Renal cortical epithelial cell (primary cell): ENCODE measurements at places on chromosomes 11 and 22.
A peak's percentile ranks its signal among the peaks of the same experiment; 100 is the strongest.

- DNase-seq = no peak
These were observed 18.1 kb upstream of the NCAM1 start for GRCh38 chr11:112942966-112943643.

DNA sequence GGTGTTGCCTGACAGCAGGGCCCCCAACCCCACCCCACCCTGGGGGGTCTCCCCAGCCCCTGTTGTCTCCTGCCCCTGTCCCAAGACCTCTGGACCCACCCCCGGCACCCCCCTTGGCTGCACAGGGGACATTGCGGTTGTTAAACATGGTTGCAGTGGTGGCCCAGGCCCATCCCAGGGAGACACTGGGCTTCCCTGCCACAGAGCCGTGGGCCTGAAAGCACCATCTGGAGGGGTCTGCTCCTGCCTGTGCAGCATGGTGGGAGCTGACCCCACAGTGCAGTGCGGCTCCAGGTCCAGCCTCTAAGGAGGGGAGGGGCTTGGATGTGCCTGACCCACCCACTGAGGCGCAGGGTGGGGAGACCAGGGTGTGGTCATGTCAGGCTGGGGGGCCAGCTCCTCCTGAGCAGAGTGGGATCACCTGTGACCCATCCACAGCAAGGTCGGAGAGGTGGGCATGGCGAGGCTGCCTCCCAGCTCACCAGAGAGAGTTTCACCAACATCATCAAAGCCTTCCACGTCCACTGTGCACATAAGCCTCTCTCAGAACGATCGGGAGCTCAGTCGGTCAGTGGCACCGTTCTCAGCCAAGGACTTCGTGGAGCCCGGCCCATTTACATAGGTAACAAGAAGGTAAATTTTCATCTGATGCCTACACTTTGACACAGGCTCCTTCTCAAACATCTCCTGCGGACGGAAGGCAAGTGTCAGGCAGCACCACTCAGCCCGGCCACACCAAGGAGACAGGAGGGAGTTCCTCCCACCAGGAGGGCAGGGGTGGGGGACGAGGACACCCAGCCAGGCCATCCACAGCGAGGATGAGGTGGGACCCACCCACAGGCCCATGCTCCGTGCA, 201.1 kb downstream of the BRD1 start:
- no peak for DNase-seq

DNA sequence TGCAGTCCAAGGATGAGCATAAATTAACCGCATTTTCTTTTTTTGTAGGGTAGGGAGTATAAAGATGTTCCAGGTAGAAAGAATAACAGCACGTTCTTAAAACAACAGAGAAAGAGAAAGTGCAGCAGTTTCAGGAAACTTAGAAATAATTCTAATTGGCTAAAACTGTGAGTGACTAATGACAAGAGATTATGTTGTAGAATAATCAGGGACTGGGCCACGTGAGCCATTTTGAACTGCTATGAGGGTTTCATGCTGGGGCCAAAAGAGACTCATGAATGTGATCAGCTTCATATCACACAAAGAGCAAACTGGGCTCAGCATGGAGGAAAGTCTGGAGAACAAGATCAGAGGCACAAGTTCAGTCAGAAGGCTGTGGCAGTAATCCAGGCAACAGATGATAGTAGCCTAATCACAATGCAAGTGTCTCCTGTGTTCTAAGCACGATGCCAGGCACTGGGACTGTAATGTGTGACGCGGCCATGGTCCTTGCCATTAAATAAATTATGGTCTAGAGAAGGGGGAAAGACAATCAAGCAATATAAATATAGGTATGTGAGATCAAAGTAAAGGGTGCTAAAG, 17.9 kb downstream of the CWF19L2 start:
- DNase-seq = no peak

GRCh38 chr11:119839476-119840133, 110.6 kb upstream of the NECTIN1 start:
- DNase-seq = no peak

DNA sequence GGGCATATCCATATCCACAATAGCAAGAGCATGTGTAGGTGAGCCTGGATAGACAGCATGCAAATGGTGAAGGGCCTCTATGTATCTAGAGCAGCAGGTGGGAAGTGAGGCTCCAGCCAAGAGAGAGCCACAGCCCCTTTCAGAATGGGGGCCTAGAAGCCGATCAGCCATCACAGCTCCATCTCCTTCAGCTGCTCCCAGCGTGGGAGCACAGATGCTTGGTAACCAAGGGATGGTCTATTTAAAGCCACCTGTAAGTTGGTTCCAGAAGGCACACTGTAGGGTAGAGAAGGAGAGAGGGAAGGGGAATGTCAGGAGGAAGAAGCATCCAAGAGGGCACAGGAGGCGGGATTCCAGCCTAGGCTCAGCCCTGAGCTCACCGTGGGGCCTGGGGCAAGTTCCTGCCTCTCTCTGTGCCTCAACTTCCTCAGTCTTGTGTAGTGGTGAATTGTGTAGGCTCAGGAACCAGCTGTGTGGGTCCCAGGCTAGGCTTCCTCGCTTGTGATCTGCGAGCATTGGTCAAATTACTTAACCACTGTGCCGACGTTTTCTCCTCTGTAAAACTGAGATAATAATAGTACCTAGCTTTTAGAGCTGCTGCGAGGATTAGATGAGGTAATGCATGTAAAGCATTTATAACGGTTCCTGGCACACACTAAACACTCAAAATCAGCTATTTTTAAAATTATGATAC, 122.9 kb upstream of the NAV2 start:
- DNase-seq = no peak

DNA sequence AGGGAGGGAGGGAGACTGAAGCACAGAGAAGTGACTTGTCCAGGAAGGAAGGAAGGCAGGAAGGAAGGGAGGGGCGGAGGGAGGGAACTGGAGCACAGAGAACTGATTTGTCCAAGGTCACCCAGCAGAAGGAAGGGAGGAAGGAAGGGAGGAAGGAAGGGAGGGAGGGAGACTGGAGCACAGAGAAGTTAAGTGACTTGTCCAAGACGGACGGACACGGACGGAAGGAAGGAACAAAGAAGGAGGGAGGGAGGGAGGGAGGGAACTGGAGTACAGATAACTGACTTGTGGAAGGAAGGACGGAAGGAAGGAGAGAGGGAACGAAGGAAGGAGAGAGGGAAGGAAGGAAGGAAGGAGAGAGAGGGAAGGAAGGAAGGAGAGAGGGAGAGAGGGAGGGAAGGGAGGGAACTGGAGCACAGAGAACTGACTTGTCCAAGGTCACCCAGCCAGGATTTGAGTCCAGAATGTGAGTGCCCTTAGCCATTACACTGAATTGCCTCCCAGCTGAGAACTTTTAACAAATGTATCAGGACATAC, 1.5 kb downstream of the SLC35F2 start:
- peak; percentile 42 for DNase-seq

GRCh38 chr11:114605370-114605769, 9.8 kb upstream of the NXPE4 start:
- DNase-seq = no peak

DNA sequence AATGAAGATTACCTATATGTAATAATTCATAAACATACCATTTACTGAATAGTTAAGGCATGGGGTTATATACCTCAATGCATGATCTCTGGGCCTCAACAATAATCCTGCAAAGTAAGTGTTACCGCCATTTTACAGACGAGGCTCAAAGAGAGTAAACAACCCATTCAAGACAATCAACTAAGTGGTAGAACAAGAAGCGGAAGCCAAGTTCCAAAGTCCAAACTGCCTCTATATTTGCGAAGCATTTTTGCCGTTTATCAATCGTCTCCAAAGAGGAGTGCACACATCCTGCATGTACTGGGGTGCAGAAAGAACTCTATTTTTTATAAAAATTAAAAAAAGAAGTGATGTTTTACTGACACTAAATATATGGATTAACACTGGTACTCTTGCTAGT, 27.5 kb upstream of the P4HA3 start:
- no peak for DNase-seq

GRCh38 chr11:43576803-43577521, 103.6 kb upstream of the HSD17B12 start:
- DNase-seq = no peak

DNA sequence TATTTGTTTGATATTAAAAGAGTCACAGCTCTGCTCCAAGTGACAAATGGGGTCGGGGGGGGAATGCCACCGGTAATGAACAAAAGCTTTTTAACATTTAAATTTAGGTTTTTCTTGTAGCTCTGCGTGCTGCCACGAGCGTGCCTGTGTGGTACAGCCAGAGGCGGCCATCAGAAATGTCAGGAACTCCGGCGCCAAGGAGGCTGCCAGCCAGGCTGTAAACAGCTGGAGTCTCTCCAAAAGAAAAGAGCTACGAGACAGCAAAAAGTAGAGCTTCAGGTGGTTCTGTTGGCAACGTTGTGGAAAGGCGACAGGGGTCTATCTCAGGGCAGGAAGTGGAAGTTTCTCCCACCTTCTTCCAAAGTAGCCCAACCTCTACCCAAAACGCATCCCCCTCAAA, 532.8 kb downstream of the OPCML start:
- DNase-seq = no peak

DNA sequence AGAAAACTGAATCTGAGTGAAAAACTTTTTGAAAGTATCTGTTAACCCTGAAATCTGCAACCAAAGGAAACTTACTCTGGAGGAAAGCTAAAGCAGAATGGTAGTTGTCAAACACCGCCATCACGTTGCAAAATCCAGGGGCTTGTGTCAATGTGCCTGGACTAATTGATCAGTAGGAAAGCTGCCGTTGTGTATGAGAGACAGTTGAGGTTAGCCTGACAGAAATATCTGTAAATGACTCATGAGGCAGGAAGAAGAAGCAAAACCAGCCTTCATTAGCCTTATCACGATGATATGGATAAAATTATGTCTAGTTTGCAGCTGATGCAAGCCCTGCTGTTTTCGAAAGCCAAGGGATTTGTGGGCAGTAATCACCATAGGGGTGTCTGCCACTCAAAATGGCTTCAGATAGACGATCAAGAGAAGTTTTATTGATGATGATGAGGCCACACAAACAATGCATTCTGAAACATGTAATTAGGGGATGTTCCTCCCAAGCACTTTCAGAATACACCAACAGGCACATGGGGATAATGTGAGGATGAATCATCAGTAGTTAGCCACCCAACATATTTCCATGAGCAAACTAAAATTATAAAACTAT, 8.9 kb downstream of the SCGB1A1 start:
- peak; percentile 38 for DNase-seq

- no peak for DNase-seq
These were observed 9.2 kb downstream of the OR5A2 start for GRCh38 chr11:59417023-59417422.

DNA sequence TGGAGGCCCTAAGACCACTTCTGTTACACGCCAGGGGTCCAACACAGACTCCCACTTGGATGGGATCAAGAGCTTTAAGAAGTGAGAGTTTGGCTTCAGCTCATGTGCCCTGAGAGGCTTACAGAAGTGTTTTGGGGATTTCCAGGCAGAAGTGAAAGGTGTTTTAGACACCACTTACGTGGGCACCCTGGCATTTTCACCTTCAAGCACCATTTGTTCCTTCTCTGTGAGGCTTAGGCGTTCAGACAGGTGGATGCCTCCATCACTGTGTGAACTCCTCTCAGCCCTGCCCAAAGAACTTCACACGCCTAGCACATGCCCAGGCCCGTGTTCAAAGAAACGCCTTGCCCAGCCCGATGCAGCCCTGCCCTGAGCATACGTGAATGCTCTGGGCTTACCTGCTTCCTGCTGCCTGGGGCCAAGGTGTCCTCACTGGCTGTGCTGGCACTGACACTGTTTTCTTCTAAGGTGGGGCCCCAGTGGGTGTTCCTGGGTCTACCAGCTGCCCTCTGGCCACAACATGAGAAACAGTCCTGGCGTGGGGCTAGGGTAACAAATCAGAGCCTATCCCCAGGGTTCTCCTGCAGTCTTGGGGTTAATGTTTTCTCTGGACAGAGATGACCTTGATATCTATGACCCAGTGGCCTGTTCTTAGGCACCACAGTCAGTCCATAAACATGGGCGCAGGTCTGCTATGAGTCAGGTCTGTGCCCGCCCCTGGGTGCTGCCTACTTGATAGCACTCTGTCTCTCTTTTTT, 34.0 kb downstream of the AMPD3 start:
- peak; percentile 11 for DNase-seq

- DNase-seq = no peak
These were observed 18.7 kb upstream of the PANX2 start for GRCh38 chr22:50151571-50152537.

GRCh38 chr22:49703505-49703904, 124.2 kb downstream of the BRD1 start:
- DNase-seq = no peak

- DNase-seq = peak; percentile 14
These were observed 1.1 kb downstream of the HMGXB4 start for GRCh38 chr22:35258191-35258988.

GRCh38 chr11:121123496-121124069, 22.5 kb downstream of the TECTA start:
- DNase-seq = no peak

DNA sequence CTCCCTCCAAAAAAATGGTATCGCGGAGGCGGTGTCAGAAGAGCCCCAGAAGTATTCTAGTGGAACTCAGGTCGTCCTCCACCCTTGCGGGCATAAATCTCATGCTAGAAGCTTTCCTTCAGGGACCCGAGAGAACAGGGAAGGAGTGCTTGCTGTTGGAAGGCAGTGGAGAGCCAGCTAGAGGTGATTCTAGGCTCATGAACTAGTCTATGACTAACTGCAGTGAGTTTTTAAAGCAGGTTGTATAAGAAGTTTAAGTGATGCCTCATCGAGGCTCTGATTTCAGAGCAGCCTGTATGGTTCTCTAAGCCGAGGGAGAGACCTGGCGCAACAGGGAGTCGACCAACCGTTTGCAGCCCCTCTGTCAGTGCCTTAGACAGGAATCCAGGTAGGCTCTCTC, 85.7 kb downstream of the TBC1D22A start:
- DNase-seq = peak; percentile 47

DNA sequence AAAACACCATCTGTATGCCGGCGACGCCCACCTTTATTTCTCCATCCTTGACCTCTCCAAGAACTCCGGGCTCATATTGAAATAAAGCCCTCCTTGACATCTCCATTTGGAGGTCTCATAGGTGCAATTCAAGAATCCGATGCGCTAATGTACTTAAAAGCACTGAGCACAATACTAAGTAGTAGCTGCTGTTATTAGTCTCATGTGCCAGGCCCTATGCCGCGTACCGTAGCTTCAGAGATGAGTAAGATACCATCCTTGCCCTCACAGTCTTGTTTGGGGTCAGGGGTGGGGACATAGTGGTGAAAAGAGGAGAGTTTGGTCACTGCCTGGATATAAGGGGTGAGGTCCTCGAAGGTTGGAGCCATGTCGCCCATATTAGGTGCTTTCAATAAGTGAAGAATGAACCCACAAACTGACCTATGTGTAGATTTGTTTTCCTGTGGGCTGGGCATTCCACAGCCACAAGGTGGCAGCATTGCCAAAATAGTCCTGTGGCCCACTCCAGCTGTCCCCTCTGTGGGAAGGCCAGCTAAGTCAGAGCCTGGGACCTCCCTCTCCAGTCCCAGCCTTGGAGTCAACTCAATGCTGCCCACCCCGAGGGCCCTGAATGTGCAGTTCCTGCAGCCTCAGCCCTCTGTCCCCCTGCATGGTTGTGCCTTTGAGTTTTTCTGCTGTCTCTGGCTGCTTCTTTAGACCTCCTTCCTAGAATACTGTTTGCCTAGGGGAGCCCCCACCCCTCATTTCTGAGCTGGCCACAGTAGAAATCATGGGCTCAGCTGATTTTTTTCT, 6.5 kb downstream of the DCPS start:
- peak; percentile 51 for DNase-seq
